RPMI7951 (cell line): ENCODE measurements at places on chromosomes 1 and 21. TPM values are rescaled to one million over a fixed set of nuclear protein-coding genes. Genes with fewer than 3 reads are reported as not detected.

- DNase-seq, result peak; percentile 100
Observed at GRCh38 chr1:44807364-44808062, 362 bp upstream of the DYNLT4 start.

GRCh38 chr21:35427320-35428000 lies 378.4 kb upstream of the RUNX1 start:
- DNase-seq, result no peak

DNA sequence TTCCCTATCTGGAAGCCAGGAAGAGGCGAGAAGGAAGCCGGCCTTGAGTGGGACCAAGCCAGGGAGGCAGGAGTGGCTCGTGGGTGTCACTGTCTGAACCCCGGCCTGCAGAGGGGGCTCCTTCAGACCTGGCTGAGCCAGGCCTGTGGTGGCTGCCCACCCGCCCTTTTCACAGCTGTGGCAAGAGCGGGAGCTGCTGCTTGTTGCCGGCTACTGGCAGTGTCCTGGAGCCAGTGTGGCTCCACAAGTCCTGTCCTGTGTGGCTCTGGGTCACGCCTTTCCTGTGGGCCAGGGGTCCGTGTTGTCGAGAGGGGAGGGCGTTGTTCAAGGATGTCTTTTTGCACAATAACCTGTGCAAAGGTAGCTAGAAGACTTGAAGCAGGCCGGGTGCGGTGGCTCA lies 1.3 kb downstream of the PFKL start:
- no peak for DNase-seq

GRCh38 chr1:145887631-145888030 lies 2.0 kb upstream of the ANKRD35 start:
- DNase-seq, result no peak

DNA sequence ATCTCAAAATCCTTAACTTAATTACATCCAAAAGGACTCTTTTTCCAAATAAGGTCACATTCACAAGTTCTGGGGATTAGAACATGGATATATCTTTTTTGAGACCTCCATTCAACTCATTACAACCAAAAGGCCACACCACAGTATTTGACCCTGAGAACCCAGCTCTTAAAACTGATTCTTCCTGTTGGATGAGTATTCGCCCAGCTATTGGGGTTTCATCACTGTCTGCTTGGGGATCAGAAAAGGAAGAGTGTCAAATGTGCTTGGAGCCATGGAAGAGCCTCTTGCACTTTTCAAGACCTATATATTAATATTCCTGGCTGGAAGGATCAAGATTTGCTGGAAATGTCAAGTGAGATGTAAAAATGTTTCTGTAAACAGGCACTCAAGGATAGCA lies 5.4 kb upstream of the TINAGL1 start:
- no peak for DNase-seq

- DNase-seq, result no peak
Observed at GRCh38 chr1:232483826-232484225, 146.1 kb downstream of the SIPA1L2 start.

DNA sequence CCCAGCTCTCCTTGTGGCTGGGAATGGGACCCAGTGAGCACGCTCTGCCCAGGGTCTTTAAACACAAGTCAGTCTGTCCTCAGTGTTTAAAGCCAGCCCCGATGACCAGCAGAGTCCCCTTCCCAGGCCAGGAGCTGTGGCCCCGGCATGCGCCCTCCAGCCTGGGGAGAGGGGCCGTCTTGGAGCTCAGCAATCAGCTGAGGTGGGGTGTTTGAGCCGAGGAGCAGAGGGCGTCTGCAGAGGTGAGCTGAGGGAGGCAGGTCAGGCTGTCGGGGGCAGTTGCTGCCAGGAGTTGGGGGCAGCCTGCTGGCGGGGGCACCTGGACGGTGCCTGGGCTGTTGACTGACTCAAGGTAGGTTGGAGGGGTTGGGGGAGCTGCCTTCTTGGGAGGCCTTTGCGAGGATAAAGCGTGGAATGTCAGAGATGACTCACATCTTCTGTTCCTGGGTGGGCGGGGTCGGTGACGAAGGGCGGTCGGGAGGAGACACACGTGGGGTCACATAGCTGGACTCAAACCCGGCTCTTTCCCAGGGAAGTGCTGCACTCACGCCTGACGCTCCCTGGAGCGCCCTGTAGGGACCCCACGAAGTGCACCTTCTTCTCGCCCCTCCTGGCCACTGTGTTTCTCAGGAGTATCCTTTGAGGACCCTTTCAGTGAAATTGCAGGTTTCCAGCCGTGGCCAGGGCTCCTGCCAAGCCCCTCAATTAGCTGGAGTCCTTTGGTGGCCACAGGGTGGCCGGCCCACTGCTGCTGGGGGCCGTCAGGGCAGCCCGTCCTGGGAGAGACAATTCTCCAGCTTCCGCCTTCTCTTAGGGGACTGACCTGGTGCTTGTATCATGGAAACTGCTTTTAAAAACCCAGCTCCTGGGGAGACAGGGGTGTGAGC lies 86.2 kb downstream of the SIK1 start:
- DNase-seq, result peak; percentile 77

The RGS1 gene
- total RNA-seq, result 53.3 and 62.4 TPM in 2 replicates

DNA sequence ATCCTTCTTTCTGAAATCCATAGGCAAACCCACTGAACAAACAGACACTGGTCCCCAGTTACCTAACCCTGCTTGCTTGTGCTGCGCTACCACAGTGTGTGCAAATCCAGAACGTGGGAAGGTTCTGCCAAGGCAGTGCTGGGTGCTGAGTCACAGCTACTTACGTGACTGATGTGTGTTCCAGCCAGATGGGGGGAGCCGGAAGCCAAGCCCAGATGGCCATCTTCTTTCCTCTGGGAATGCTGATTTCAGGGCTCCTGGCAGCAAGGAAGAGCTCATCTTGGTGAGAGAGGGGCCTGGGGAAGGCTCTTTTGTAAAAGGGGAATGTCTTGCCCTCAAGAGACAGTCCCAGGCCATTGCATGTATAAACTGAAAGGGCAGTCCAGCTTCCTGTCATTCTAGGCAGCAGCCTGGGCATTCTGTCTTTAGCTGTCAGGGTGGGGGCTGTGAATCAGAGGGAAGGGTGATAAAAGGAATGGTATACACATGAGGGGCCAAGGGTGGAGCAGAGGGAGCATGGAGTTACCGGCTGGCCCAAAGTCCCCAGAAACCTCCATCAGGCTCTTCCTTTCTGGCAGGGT lies 54.1 kb downstream of the CD46 start:
- peak; percentile 94 for DNase-seq

The SHE gene
- total RNA-seq, result not detected in 2 replicates

DNA sequence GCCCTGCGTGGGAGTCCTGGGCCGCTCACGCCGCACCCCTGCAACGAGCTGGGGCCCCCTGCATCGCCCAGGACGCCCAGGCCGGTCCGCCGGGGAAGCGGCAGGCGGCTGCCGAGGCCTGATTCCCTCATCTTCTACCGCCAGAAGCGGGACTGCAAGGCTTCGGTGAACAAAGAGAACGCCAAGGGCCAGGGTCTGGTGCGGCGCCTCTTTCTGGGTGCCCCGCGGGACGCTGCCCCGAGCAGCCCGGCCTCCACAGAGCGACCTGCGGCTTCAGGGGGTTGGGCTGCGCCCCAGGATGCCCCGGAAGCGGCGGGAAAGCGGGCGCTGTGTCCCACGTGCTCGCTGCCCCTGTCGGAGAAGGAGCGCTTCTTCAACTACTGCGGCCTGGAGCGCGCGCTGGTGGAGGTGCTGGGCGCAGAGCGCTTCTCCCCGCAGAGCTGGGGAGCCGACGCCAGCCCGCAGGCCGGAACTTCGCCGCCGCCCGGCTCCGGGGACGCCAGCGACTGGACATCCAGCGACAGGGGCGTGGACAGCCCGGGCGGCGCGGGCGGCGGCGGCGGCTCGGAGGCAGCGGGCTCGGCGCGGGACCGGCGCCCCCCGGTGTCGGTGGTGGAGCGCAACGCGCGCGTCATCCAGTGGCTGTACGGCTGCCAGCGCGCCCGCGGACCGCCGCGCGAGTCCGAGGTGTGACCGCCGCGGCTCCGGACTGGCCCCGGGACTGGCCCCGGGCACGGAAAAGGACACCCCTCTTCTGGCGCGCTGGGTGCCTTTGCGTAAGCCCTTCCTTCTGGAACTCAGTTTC lies 2.7 kb downstream of the FAM110D start:
- DNase-seq, result peak; percentile 49

The KRTAP12-2 gene
- total RNA-seq, result not detected in 2 replicates

GRCh38 chr1:12244078-12244477 lies 14.2 kb downstream of the VPS13D start:
- DNase-seq, result peak; percentile 15

- DNase-seq, result no peak
Observed at GRCh38 chr1:242133796-242134195, 134.9 kb upstream of the MAP1LC3C start.

DNA sequence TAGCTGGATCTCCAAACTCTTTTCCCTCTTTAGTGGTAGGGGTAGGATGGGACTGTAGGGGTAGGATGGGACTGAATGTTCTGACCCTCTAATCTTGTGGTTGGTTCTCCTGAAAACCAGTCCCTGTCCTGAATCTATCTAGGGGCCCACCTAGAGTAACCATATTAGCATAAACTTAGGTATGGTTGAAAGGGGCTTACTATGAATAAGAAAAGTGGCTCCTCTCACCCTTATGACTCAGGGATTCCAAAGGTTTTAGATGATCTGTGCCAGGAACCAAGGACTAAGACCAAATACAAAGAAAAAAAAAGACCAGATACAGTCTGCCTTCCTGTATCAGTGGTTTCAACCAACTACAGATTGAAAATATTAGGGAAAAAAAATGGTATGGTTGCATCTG lies 28.9 kb downstream of the RNF2 start:
- peak; percentile 7 for DNase-seq

- peak; percentile 53 for DNase-seq
Observed at GRCh38 chr21:43611598-43612369, 47.5 kb downstream of the HSF2BP start.

- DNase-seq, result no peak
Observed at GRCh38 chr1:224816062-224816461, 113.4 kb upstream of the DNAH14 start.

DNA sequence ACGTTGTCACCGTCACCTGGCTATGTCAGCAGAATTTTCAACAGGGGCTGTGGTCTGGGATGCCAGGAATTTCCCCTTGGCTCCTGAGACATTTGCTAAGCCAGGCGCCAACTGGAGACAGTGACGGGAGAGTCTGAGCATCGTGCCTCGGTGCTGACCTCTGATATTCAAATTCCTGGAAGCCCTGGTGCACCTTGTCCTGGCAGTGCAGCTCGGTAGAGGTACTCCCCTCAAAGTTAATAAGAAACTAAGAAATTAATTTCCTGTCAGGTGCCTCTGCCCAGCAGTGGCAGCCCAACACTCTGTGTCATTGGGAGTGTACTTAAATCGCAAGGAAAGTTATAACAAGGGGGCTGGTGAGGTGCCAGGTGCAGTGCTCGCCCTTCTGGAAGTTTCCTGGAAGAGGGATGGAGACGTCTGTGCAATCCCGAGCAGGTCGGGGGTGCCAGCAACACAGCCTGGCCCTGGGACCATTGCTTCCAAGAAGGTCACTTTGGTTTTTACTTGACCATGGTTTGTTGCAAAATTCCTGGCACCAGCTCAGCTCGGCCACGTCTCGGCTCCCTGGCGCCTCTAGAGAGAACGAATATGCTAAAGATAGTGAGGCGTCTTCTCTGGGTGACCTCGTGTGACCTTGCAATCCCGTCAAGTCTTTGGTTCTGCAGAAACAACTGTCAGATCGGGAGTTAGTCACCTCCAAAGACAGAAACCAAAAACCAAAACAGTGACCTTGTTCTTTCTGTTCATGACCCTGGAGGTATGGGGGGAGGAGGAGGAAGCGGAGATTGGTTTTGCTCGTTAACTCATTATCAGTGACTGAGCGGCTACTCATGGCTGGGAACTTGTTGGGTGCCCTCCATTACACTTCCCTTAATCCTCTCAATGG lies 149.5 kb upstream of the VAMP3 start:
- peak; percentile 88 for DNase-seq

DNA sequence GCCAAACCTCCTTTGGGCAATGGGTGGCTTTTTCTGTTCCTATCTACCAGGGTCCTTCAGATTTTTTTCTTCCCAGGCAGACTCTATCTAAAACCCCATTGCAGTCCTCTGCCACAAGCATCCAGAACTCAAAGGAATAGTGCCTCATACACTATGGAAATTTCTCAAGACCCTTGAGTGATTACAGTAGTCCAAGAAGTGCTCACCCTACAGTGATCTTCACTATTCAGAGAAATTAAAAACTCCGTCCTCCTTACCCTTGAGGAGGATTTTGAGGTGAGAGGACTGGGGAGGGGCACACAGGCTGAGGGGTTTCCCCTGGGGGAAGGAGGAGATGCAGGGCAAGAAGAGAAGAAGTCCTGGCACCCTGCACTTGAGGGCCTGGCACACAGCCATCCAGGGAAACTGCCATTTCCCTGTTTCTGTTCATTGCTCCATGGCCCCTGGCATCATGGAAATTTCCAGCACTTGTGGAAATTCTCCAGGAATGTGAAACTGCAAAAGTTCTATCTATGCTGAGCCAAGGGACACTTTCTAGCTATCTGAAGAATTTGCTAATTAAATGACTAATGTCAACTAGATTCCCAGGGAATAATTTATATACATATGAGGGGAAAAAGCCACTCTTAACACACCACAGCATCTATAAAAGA lies 102.5 kb upstream of the ATP1B1 start:
- DNase-seq, result peak; percentile 42

GRCh38 chr1:234943836-234944402 lies 184.7 kb downstream of the TOMM20 start:
- no peak for DNase-seq

The ASPM gene
- 101 and 119 TPM in 2 replicates for total RNA-seq

GRCh38 chr1:62746086-62746808 lies 37.7 kb upstream of the ATG4C start:
- peak; percentile 64 for DNase-seq

DNA sequence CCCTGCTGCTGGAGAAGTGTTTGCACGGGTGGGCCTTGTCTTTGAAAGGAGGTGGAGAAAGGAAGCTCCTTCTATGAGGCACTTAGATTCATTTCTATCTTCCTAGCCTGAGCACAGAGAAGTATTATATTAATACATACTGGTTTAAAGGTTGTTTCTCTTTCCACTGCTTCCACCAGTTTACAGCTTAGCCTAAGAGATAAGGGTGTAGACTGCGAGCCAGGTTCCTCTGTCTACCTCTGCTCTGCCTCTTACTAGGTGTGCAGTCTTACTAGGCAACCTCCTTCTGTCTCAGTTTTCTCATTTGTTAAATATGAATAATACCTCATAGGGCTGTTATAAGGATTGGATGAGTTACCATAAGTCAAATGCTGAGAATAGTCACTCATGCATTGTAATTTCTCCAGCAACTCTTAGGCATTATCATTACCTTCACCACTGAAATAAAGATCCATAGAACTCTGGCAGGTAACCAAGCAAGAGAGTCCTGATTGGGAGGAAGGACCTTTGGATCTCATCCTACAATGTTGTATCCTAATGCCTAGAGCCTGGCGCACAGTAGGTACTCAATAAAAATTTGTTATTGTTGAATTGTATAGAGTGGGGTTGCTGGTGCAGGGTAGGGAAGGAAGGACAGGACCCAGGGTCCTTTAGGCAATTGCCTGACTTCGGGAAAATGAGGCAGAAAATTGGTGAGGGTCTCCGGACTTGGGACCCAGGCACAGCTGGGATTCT lies 95.1 kb downstream of the TBX19 start:
- DNase-seq, result no peak

GRCh38 chr1:55210990-55211801 lies 4.0 kb downstream of the USP24 start:
- no peak for DNase-seq

DNA sequence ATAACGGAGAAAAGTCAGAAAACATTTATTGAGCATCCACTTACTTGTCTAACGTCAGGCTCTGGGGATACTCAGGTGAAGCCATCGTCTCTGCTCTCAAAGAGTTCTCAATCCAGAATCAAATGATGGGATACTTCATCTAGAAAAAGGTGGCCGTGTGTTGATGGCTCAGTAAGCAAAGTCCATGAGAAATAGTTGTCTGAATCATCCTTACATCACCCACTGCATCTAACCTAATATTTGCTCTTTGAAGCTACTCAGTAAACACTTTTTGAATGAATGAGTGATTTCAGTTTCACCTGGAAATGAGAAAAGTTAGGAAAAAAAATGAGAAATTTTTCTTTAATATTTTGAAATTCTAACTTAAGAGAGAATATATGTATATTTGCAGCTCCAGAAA lies 155.3 kb upstream of the PKN2 start:
- no peak for DNase-seq
